Muscle of arm (tissue), 14 donors: ENCODE measurements at places on chromosomes 5 and 9. TPM values are rescaled to one million over a fixed set of nuclear protein-coding genes. Genes with fewer than 3 reads are reported as not detected.

The C9orf85 gene
- 17.2 TPM for polyA plus RNA-seq

The GRM6 gene
- 0.42 TPM for polyA plus RNA-seq

The TMEM215 gene
- 1.9 TPM for polyA plus RNA-seq

The CA9 gene
- polyA plus RNA-seq: 6.9 TPM

The PAIP2 gene
- polyA plus RNA-seq: 130 TPM

GRCh38 chr9:78091731-78092130, 60.1 kb upstream of the GNAQ start:
- DNase-seq: no peak

DNA sequence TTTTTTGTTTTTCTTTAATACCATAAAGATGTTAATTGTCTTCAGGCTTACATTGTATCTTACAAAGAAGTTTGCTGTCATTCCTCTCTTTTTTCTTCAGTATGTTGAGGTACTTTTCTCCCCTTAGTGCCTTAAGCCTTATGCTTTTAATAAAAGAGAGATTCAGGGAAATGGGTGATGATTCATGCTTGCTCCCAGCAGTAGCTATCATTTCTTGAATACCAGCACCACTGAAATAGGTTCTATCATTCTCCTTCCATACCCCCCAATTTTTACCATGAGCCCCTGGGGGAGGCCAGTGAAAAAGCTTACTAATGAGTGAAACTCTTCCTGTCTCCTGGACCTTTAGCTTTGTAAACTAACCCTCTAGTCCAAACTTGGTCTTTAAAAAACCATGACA, 165.0 kb downstream of the FBXL7 start:
- DNase-seq: no peak

GRCh38 chr9:109551651-109552050, 53.5 kb upstream of the PTPN3 start:
- DNase-seq: no peak

GRCh38 chr9:5288591-5288990, 15.9 kb downstream of the RLN2 start:
- no peak for DNase-seq

DNA sequence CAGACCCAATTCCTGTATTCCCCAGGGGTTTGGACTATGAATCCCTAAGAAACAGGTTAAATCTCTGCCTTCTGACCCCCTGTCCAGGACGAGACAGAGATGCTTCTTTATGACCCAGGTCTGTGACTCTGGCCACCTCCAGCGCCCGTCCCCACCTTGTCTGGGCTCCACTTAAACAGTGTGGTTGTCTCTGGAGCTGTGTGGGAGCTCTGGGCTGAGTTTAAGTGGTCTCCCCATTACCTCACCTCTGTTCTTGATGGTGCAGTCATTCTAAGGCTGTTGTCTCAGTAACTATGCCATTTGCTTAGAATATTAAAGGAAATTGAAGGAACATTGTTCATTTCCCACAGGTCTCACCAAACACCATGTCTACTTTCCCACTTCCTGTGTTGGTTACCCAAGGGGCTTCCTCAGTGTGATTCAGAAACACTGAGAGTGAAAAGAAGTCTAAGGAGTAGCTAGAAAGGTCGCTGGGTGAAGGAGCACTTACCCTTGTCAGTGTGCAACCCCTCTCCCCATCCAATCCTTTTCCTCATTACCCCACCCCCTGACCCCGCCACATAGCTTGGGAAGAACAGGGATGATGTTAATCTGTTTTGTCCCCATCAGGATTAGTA, 127.8 kb upstream of the CKMT2 start:
- DNase-seq: no peak

DNA sequence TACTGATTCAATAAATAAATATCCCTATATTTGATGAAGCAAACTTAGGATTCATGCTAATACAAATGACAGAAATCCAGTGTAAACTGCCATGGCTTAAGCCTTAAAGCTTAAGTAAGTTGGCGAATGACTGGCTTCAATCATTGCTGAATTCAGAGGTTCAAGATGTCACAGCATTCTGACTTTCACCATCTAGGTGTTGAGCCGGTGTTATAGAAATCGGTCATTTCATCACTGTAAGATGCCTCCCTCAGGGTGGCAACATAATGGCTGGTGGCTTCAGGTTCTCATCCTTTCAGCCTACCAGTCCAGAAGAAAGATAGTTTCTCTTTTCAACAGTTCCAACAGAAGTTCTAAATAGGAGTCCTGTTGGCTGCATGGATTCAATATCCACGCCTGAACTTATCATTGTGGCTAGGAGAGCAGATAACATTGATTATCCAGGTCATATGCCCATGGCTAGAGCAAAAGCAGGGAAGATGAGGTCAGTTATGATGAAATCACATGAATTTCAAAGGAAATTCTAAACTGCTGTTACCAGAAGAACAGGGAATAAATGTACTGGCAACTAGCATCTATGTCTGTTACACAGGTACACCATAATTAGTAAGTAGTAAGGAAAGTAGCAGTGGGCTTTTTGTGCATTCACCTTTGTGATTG, 364.3 kb downstream of the ARRDC3 start:
- DNase-seq: no peak

- DNase-seq: no peak
Observed at GRCh38 chr5:117060099-117060498, 485.5 kb upstream of the SEMA6A start.

DNA sequence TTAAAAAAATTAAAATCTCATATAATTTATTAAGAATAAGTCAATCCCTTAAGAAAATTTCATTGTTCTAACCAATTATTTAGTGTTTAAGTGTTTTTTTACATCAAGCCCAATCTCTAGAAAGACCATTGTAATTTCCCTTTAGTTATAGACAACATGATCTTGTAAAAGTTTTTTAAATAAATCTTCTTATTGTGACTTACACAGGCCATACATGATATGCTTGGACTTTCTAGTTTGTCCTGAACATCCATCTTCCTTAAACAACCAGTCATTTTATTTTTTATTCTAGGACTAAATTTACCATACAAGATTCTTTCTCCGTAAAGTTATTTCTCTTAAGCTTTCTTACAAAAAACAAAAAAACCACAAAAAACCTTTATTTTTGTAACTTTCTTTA, 126.5 kb upstream of the MAST4 start:
- DNase-seq: no peak

- DNase-seq: no peak
Observed at GRCh38 chr5:174971210-174971609, 246.8 kb downstream of the MSX2 start.

DNA sequence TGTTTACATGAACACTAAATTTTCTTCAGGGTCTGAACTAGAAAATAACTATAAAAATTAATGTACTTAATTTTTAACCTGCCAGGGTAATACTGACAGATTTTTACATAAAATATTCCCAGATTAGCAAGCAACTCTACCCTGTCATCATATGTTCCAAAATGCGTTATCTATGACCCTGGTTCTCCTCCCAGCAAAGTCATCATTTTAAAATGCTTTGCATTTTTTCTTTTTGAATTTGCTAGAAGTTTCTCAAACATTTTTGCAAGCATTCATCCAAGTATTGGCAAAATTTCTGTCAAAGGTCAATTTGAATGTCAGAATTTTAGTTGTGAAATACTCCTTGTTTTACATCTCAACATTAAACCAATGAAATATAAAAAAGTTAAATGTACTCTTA, 144.5 kb upstream of the FTMT start:
- DNase-seq: no peak

DNA sequence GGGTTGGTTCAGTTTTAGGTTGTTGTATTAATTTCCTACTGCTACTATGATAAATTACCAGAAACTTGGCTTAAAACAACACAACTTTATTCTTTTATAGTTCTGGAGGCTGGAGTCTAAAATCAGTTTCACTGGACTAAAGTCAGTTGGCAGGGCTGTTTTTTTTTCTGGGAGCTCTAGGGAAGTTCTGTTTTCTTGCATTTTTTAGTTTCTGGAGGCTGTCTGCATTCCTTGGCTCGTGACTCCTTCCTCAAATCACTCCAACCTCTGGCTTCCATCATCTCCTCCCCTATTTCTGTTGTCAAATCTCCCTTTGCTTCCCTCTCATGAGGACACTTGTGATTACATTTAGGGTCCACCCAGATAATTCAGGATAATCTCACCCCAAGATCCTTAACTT, 51.3 kb upstream of the SUB1 start:
- peak; percentile 45 for DNase-seq

DNA sequence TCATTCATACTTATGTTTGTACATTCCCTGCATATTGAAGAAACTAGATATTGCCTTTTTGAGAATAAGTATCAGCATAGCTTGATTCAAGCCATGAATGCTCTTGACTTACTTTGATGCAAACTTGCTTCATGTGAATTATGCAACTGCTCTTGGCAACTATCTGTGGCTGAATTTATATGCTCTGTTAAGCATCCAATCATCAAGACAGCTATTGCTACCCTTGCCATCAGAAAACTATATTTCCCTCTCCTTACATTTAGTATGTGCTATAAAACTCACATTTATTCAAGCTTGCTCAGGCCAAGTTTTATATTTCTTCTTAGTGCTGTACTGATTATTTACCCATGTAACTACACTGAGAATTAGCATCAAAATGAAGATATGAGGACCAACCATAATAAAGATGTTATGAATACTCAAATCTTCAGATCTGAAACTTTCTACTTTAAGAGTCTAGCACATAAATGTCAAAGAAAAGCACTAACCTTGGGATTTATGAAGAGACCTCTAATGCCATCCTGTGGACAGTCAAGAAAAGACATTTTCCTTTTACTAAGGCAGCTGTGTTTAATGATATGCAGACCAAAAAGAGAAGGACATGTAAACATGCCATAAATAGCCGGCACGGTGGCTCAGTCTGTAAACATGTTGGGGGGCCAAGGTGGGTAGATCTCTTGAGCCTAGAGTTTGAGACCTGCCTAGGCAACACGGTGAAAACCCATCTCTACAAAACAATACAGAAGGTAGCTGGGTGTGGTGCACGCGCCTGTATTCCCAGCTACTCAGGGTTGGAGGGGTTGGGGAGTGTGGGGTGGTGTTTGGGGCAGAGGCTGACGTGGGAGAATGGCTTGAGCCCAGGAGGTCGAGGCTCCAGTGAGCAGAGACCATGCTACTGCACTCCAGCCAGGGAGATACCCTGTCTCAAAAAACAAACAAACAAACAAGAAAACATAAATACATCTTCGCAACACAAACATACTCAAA, 267.0 kb upstream of the TYRP1 start:
- no peak for DNase-seq

- no peak for DNase-seq
Observed at GRCh38 chr9:137148661-137149060, 9.7 kb downstream of the GRIN1 start.

DNA sequence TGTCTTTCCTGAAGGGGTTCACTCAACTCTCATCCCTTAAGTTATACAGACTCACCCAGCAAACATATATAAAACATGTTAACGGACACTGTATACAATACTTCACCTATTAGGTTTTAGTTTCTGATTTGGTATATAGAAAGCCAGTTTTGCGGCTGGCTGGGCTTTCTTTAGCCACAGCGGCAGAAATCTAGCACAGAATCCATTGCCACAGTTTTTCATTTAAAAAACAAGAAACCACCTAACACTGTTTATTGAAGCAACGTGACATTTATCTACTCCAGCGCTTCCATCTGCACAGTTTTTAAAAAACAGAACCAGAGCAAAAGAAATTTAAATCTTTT, 67.3 kb downstream of the SNX30 start:
- DNase-seq: no peak

DNA sequence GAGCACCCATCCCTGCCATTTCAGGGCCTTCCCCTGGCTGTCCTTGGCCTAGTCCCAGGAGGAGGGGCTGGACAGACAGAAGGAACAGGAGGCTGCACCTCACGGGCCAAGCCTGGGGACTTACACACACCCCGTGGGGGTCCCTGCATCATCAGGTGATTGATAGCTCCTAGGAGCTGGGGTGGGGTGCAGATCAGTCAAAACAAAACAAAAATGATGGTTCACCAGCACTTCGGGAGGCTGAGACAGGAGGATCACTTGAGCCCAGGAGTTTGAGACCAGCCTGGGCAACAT, 169.3 kb downstream of the GAPVD1 start:
- no peak for DNase-seq

DNA sequence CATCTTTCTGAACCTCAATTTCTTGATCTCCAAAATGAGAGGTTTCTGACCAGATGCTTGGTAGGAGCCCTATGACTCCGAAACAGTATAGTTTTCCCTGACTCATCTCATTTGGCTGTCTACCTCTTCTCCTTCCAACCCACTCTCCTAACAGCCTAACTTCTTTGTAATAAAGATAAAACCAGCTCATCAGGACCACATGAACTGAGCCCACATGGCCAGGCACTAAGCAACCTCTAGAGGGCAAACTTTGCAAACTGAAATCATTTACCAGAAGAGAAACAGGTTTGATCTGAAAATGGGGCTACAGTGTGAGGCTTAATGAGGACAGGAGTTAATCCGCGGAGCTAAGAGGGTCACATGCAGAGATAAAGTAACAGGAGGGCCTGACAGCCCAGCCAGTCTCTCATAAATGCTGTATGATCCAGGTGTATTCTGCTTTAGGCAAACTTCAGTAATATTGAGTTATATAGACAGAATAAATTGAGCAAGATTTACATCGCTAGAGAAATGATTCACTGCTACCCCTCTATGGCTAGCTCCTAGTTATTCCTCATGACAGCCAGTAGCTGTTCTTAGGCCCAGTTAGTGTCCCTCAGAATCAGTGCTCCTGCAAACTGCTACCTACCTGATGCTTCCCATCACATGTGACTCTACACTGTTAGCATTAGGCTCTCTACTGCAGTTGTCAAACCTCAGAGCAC, 64.6 kb downstream of the ABCA1 start:
- DNase-seq: peak; percentile 68

- DNase-seq: no peak
Observed at GRCh38 chr5:139566611-139567010, 5.5 kb downstream of the UBE2D2 start.
